ENCODE measurements at places on chromosomes 6 and 20.
A peak's percentile ranks its signal among the peaks of the same experiment; 100 is the strongest.

DNA sequence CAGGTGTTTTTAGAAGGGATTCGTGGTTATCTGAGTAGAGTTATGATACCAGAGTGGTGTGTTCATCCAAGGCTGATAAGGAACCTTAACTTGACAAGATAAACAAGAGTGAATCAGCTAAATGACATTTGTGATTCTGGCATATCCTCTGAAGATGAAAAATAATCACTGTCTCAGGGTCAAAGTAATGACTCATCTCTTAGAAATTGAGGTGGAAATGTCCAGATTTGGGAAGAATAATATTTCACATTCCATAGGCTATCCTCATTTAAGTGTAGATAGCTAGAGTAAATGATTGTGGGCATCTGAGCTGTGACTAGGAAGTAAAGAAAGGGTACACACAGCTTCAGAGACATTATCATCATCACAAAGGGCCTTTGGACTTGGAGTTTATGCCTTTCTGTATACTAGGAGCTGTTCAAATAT is 255.7 kb downstream of the GJA1 start:
- no peak for DNase-seq

DNA sequence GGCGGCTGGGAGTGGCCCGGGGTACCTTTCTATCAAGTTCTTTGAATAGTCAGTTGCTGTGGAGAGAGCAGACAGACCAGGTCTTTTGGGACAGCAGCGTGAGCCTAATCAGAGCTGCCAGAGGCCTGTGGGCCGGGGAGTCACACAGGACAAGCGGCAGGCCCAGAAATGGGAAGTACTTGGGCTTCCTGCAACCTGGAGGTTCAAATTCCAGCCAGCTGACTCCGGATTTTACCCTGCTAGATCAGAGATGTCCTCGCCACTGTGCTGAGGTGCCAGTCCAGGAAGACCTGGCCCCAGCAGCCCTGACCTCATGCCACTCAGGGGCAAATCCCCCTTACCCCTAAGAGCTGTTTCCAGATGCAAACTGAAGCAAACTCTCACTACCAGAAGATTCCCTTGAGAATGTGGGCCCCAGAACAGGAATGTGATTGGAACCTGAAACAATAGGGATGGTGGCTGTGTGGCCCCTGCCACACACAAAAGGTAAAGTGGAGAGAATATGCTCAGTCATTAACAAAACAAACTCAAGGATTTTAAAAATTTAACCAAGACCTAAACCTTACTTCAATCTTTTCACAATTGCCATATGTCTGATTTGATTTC is 9.7 kb downstream of the BEND3 start:
- no peak for DNase-seq

GRCh38 chr6:142760152-142760551 is 184.8 kb downstream of the HIVEP2 start:
- no peak for DNase-seq

DNA sequence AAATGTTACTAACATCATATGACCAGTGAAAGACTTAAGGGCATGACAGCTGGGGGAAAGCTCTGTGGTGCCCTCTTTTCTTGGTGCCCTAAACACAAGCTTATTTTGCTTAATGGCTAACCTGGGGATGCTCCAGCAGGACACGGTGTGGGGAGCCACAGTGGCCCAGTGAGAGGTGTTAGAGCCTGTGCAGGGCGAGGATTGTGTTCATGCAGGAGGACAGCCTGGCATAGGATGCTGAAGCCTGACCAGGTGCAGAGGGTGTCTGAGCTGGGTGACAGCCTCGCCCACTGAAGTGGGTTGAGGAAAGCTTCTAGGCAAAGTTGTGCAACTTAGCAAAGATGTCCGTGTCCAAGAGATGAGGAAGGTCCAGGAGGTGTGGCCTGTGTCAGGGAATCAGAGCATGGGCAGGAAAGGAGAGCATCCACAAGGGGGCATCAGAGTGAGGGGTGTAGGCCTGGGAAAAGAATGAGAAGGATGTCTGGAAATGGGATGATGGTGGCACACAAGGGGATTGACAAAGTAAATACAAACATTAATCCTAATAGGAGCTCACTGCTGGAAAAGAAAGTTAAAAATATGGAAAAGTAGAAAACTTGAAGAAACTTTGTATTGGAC is 33.9 kb downstream of the SLC17A4 start:
- DNase-seq = peak; percentile 24

All from COR-L47 (cell line).